ENCODE measurements at places on chromosomes 6 and 20.
A peak's percentile ranks its signal among the peaks of the same experiment; 100 is the strongest.

DNA sequence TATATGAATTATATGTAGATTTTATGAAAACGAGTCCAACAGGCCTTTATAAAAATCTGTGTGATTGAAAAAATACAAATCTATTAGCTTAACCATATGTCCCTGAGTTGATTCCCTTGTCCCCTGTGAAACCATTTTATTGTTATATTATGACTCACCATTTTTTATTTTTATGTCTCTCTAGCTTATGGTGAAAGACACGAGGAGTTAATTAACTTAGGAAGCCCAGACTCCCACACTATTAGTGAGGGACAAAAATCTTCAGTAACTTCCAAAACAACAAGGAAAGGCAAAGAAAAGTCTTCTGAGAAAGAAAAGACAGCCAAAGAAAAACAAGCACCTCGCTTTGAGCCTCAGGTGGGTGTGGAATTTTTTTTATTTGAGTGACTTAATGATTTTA is 183.1 kb downstream of the ADGB start:
- DNase-seq = peak; percentile 55

- DNase-seq = peak; percentile 18
Measured at GRCh38 chr6:125584468-125584939, 164.9 kb upstream of the HEY2 start.

DNA sequence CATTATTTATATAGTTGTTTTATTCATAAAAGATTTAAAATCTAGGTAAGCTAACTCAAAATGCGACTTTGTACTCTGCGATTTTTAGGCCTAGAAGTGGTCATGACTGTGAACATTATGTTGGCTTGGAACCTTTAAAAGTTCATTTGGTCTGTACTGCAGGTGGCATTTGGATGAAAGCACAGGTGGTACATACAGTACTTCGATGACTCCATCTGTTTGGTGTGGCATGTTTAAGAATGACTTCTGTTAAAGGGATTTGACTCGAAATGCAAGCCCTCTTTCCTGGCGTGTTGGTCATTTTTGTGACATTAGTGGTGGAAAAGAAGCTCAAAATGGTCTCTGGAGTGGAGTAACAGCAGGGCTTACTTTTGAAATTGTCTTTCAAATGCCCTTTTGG is 118.1 kb downstream of the UST start:
- no peak for DNase-seq

DNA sequence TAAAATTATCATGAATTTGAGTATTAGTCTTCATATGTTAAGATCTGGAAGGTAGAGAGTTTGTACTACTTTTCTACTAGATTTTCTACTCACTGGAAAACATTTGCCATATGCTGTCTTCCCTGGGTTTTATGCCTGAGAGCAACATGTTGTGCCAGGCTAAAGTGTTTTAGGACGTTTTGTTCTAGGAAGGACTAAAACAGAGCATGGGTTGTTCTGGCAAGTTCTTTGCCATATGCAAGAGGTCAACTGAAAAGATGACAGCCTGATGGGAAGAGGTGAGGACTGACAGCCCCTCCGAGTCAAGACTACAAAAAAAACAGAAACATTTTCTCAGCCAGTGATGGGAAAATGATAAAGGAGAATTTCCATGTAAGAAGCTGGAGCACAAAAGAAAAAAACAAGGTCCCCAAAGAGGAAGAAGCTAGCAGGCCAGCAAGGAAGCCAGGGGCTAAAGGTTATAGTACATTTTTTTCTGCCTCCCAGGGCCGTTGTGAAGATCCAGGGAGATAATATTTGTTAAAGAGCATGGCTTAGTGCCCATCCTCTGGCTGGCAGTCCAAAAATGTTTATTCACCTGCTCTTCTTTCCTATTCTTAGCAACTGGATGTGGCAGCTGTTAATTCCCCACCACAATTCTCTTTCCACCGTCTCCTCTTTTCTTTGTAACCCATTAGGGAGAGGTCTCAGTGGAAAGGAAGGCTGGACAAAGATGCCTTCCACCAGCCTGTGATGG is 7.8 kb downstream of the SCGN start:
- no peak for DNase-seq

GRCh38 chr6:3308106-3308505 is 49.4 kb downstream of the PSMG4 start:
- DNase-seq = no peak

DNA sequence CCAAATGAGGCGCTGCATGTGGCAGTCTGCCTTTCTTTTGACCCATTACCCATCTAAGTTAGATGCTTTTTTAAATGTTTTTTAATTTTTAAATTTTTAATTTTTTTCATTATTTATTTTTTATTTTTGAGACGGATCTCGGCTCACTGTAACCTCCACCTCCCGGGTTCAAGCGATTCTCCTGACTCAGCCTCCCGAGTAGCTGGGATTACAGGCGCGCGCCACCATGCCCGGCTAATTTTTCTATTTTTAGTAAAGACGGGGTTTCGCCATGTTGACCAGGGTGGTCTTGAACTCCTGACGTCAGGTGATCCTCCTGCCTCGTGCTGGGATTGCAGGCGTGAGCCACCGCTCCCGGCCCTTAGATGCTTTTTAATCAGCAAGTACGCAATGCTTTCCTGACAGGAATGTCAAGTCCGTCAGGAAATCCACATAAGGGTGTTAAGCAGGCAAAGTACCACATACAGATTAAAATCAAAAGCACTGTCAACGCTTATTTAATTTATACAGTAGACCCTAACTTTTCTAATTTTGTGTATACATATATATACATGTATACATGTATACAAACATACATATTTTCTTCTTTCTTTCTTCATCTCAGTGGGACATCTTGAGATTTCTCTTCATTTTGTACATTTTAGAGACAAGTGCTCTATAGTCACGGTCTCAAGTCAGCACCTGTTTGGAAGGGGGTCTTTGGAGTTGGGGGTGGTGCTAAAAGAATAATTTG is 995 bp upstream of the GSTA4 start:
- DNase-seq = peak; percentile 83

DNA sequence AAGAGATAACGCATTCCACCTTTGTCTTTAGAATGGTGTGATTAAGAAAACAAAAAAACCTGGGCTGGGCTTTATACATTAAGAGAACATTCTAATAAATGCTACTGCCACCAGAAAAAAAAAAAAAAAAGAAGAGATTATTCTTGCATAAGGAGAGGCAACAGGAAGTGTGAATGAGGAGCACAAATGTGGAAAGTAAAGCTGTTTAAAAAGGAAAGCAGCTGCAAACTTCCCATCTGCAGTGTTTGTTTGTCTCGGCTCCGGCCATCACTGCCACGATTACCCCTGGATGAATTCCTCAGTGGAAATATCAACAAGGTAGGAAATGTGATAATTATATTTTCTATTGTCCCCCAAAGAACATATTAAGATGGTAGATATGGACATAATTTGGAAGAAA is 223.9 kb downstream of the PHF3 start:
- peak; percentile 39 for DNase-seq

DNA sequence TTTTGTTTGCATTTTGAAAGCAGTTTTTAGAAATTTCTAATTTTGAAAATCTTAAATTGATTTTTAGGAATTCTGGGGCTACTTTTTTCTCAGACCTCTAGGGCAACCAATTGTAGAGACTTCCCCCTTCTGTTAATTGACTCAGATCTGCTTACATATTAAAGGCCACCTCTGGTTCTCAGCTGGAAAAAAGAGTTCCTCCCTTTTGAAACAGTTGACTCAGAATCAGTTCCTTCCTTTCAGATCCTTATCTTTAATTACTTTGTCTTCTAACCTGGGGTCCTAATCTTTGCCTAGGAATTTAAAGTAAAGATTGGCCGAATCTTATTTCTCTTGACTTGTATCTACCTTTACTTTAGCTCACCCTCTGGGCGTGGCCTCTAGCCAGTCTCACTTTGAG is 146.8 kb downstream of the LAMA2 start:
- peak; percentile 23 for DNase-seq

Data from fibroblast of villous mesenchyme (primary cell).